ENCODE measurements at places on chromosomes 4 and X.
A peak's percentile ranks its signal among the peaks of the same experiment; 100 is the strongest.

DNA sequence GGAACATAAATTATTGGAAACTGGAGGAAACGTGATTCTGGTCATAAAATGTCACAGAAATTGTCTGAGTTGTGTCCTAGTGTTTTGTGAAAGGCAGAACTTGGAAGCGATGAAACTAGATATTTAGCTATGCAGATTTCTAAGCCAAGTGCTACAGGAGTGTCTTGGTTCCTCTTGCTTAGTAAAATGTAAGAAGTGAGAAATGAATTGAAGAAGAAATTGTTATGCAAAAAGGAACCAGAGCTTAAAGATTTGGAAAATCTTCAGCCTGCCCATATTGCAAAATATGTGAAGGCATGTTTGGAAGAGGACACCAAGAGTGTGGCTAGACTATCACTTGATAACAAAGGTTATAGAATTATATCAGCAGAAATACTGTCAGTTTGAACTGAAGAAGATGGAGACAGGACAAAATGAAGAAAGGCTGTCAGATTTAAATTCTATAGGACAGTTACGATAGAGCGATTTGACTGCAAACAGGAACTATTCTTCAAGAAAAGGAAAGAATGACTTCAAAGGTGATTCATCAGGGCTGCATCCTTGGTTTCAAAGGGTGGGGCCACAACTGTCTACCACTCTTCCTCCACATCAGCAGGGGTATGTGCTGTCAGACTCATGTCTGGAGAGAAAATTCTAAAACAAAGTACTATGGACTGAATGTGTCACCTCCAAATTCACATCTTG is 9.4 kb upstream of the CDS1 start:
- DNase-seq = peak; percentile 63

DNA sequence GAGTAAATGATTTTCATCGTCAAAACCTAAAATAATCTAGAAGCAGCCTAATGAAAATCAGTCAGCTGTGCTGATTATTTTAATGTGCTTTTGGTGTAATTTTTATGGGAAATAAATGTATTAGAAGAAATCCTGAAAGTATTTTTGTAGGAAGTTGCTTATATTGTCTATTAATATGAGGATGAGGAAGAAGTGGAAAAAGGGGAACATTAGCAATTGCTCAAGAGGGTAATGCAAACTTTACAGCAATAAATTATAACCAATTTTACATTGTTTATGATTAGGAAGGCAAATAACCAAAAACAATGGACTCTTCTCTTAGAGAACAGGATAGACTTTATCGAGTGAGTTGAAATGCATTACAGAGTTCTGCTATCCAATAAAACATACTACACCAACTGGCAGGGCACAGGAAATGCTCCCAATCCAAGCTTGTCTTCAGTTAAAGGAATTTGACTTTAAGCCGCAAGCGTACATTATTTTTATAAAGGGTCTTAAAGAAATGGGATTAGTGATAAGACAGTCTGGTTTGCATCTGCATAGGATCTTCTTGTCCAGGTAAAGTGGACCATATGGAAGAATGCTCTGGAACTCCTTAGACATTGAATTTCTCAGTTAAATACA is 374.8 kb downstream of the PDGFC start:
- no peak for DNase-seq

GRCh38 chrX:45799576-45799975 is 598.9 kb upstream of the DIPK2B start:
- no peak for DNase-seq

DNA sequence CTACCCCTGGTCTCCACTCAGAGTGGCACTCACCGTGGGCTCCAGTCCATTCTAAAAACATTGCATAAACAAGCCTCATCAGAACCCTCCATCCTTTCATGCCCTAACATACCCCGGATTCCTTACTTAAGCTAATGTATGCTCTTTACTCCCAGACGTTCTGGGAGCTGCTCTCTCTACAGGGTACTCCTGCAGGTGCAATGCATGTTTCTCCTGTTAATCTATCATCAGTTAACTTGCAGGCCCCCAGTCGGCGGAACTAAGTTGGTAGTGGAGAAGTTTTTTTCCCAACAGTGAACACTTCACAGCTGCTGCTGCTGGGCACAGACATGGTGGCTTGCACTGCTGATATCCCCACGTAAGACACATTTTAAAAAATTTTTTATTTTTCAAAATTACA is 161.6 kb upstream of the FAT1 start:
- no peak for DNase-seq

DNA sequence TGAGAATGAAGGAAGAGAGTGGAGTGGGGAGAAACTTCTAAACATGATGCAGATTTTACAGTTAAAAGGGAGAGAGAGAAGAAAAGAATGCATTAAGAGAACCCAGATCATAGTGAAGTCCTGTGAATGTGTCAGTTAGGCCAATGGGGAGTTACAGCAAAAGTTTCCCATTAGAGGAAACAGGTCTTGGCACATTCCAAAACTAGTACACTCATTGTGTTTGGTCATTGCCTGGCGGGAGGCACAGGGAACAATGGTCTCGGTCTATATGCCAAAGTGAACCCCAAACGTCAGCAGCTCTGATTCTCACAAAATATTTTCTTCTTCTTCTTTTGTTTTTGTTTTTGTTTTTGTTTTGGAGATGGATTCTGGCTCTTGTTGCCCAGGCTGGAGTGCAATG is 284.5 kb upstream of the CTSO start:
- no peak for DNase-seq

DNA sequence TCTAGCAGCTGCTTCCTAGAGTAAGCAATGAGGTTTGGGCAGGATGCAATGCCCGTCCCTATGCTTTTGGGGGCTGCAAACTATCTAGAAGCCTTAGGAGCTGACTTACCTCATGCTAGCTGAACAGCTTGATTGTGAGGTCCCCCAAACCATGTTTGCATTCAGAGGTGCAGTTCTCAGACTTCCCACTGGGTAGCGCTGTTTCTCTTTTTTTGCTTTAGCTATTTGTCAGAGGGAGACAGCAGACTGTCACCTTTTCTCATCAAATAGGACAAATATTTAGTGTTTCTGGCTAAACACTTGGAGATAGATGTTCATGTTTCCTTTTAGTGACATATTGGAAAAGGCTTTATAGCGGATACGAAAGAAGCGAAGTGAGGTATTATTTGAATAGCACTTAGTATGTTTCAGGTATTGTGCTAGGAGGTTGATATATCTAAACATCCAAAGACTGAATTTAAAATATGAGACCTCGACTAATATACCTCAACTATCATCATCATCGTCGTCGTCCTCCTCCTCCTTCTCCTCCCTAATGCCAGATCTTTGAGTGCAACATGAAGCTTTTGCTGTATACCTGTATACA is 18.7 kb upstream of the TMEM192 start:
- DNase-seq = peak; percentile 70

DNA sequence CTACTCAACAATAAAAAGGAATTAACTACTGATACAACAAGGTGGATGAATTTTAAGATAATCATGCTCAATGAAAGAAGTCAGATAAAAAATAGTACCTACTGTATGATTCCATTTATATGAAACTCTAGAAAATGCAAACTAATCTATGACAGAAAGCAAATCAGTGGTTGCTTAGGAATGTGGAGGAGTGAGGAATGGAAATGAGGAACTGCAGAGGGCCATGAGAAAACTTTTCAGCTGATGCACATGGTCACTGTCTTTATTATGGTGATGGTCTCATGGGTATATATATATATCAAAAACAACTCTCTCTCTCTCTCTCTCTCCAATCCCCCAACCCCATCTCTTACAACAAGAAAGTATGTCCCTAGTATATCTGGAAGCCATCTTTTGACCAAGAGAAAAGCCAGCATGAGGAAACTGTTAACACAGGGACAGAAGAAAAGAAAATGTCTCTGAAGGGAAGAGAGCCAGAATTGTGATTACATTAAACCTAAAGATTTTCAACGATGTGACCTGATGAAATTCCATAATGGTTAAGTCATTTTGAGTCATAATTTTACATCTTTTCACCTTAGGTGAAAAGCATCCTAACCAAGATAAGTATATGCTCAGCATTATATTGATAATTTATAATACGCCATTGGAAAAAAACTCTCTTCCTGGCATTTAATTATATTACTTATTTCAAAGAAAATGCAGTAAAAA is 8.5 kb upstream of the NFKB1 start:
- DNase-seq = no peak

GRCh38 chr4:144954230-144954629 is 143.8 kb downstream of the ANAPC10 start:
- DNase-seq = no peak

DNA sequence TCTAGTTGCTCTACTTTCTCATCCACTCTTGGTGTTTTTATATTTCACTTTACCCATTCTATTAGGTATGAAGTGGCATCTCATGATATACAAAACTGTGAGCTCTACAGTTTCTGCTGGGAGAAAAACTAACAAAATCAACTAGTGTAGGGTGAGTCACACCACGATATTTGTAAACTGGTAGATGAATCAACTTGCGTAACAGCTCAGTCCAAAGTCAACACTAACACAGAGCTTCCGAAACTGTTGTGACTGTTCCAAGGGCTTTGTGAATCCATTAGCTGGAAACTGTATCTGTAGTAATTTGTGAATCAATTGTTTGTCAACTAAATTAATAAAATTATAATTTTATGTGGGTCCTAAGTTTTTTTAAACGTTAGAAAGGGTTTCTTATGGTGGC is 119.8 kb upstream of the TSPAN5 start:
- DNase-seq = peak; percentile 83

DNA sequence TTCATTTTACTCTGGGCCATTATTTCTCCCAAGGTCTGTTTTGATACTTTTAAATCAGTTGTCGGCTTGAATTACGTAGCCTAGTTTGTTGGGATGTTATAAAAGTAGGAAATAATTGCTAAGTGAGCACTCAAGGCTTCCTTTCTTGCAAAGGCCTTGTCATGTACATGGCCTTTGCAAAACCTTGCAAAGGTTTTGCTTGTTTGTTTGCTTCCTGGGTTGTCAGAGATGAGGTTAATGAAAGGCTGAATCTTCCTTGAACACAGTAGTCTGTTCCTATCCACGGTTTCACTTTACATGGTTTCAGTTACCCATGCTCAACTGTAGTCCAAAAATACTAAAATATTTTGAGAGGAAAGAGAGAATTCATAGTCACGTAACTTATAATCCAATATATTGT is 113.5 kb downstream of the NAA11 start:
- no peak for DNase-seq

DNA sequence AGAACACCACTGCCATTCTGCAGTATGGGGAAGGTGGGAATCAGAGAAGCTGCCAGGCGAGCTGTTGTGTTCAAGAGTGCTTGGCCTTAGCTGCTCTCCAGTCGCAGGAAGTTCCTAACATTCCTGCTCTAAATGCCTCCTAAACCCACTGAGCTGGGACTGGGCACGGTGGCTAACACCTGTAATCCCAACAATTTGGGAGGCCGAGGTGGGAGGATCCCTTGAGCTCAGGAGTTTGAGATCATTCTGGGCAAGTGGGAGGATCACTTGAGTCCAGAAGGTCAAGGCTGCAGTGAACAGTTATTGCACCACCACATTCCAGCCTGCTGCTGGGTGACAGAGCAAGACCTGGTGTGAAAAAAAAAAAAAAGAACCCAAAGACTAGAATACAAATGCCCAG is 690.3 kb upstream of the FAM241A start:
- no peak for DNase-seq

All from cardiac fibroblast (primary cell).